Dermis microvascular lymphatic vessel endothelial cell (primary cell): ENCODE measurements at places on chromosomes 3 and 15. TPM values are rescaled to one million over a fixed set of nuclear protein-coding genes. Genes with fewer than 3 reads are reported as not detected.

- no peak for DNase-seq
These were observed 16.8 kb upstream of the FBLN2 start for GRCh38 chr3:13532085-13532484.

GRCh38 chr3:8536096-8537056, 34.8 kb downstream of the LMCD1 start:
- no peak for DNase-seq

GRCh38 chr3:185024966-185025365, 127.9 kb downstream of the C3orf70 start:
- DNase-seq = no peak

The KCNAB1 gene
- total RNA-seq = under 0.01 and 1.6 TPM in 2 replicates

The VIPR1 gene
- 0.38 TPM in 1 of 2 replicates, not detected in the other for total RNA-seq

GRCh38 chr3:101639280-101639963, 37.5 kb downstream of the ZBTB11 start:
- no peak for DNase-seq

GRCh38 chr3:14152963-14153355, 25.4 kb downstream of the XPC start:
- DNase-seq = no peak

DNA sequence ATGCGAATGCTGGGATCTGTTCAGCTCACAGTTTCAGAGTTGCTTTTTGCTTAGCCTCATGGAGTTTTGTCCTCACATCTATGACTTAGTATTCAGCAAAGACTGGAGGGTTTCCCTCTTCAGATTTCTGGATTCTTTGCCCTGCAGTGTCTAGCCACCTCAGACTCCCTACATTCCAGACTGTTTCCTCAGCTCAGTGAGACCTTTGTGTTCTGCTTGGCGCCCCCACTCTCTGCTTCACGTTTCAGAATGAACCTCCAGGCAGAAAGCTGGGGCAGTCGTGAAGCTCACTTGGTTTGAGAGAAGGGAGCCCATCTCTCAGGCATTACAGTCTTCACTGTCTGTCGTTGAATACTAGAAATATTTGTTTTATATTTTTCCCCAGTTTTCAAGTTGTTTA, 118.1 kb downstream of the CACNA1D start:
- DNase-seq = no peak

DNA sequence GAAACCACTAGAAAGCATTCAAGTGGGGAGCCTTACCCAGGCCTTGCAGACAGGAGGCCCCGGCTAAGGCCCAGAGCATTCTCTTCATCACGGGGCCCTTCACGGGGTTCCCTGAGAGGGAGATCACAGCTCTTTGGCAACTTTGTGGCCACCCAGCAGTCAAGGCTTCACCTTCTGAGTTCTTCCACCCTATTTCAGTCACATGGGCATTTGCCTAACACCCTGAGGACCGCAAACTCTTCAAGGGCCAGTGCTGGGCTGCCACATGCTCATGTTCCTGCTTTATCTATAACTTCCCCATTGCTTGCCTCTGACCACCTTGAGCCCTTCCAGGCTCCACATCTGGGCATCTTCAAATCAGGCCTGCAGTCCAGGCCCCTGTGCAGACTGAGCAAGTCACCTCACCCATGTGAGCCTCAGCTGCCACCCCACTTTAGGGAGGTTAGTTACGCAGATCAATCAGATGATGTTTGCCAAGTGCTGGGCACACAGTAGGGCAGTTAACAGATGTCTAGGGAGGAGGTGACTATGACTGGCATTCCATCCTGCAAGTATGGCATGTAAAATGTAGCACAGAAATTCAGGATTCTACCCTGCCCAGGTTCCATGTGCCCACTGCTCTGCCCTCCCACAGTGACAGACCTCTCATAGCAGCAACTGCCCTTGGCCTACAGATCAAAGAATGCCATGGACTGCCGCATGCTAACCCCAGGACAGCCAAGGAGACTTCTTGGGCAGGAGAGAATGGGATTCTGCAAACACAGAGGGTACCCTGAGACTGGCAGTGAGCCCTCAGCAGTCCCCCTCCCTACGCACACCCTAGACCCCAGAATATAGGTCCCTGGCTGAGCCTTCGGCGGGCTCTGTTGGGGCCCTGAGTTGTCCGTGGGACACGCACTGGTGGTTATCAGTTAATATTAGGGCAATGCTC, 37.6 kb upstream of the ZNF710 start:
- no peak for DNase-seq

The PPP4R2 gene
- total RNA-seq = 43.8 and 48.9 TPM in 2 replicates

GRCh38 chr15:40306371-40306770, 1.4 kb downstream of the PLCB2 start:
- no peak for DNase-seq

- no peak for DNase-seq
These were observed 1100.4 kb downstream of the ROBO2 start for GRCh38 chr3:78140274-78140673.

The BSN gene
- under 0.01 TPM in 2 replicates for total RNA-seq

- no peak for DNase-seq
These were observed 31.0 kb downstream of the COPS2 start for GRCh38 chr15:49124371-49124770.

The PAQR9 gene
- total RNA-seq = not detected in 2 replicates

GRCh38 chr15:27234593-27234992, 263.6 kb downstream of the GABRG3 start:
- DNase-seq = no peak

GRCh38 chr3:5476403-5476802, 288.9 kb downstream of the EDEM1 start:
- no peak for DNase-seq

The CSPG5 gene
- total RNA-seq = 0.26 and 0.38 TPM in 2 replicates

DNA sequence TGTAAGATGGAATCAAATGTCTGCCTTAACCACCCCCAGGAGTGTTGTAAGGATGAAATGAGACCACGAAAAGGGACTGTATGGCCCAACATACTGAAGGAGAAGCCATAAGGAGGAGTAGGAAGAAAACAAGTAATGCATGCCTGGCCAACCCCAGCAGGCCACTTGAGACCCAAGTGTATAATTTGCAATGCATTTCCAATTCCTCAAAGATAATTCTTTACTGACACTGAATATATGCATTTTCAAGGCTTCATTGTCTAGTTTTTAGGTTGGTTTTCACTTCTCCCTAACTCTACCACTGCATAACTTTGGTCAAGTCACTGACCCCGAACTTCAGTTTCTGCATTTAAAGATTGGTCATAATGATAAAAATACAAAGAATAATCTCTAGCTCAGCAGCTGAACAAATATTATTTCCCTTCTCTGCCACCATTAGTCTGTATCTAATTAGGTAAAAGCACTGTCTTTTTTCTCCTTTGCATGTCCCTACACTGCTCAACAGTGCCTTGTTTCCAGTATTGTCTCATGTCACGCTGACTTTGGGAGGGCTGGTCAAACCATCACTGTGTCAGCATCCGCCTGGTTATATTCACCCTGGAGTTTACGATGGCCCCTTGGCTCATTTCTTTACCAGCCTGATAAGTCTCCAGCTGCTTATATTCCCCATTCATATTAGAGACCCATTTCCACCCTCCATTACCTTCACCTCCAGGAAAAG, 378.6 kb downstream of the NTRK3 start:
- no peak for DNase-seq

DNA sequence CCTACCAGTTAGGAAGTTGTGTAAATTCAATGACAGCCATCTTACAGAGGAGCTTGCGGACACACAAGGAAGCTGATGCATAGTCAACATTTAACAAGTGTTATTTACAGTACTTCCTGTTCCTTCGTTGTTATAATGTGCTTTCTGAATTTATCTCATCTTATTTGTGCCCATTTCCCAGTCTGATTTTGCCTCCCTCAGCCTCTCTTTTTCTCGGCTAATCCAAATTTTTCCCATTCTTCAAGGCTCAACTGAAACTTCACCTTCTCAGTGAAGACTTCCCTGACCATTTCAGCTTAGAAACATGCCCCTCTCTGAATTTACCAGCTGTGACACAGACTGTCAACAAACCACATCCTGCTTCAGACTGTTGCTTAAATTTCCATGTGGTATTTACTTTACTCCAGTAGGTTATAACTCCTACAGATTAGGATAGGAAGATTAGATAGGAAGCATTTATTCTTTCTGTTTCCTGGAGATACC, 55.7 kb upstream of the CP start:
- DNase-seq = peak; percentile 44

DNA sequence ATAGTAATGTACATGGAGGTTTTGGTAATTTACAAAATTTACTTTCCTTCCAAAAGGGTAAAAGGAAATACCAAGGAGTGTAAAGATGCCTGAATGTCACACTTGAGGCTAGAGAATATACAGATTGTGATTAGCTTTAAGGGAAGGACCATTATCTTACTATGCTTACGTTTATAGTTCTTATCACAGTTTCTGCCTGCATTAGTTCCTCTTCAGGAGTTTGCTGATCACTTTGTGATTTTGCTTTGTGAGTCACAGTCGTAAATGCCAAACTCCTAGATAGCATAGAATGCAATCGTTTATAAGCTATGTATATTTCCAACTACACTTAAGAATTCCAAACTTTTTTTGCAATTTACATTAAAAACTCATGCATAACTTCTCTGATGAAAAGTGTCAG, 1034.6 kb downstream of the DIPK2A start:
- no peak for DNase-seq

GRCh38 chr3:140097874-140098635, 163.1 kb downstream of the CLSTN2 start:
- no peak for DNase-seq

- no peak for DNase-seq
These were observed 28.6 kb downstream of the IL5RA start for GRCh38 chr3:3081381-3082233.

DNA sequence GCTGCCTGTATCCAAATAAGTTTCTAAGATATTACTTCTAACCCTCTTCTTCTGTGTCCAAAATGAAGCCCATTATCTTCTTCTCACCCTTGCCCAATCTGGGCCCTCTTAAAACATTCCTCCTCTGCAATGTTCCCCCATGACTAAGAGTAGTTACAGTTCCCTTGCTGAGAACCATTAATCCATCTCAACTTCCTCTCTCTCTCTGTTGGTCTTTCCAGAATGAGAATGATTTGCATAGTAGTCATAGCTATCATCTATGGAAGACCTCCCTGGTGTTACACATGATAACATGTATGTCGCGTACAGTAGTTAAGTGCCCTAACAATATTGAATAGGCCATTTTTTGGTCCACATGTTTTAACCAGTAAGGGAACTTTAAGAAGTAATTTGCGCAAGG, 177.9 kb downstream of the ANXA2 start:
- DNase-seq = no peak

GRCh38 chr3:4761759-4762158, 217.5 kb upstream of the BHLHE40 start:
- DNase-seq = no peak

DNA sequence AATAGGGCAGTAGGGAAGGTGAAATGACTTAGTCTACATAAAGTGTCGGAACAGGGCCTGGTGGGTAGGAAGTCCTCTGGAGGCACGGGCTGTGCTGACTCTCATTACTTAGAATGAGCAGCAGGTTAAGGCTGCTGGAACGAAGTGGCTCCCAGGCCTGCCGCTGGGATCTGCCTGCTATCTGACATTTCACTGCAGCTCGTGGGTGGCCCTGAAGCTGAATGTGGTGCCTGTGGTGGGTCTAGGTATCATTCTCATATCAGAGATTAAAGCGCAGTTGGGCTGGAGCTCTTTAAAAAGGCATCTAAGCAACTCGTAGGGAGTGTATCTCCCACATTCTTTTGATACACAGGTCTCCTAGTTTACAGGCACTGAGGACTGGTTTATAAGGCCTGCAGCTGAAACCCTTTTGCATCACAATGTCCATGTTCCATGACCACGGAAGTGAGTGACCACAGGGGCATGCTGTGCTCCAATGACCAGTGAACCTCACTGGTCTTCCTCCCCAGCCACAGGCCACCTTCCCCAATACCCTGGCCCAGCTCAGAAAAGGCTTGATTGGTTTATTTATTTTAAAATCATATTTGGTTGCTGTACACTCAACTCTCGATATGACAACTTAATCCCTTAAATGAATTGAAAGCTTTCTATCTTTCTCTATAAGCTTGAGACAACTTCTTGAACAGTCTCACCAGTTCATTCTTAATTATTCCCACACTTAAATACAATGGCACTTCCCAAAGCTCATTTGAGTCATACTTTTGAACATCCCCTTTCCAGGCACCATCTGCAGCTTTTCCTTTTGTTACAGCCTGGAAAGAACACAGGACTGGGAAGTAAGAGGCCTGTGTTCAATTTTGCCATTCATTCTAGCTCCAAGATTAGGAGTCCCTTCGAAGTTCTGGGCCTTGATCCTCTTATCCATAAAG, 19.0 kb downstream of the ADAMTS9 start:
- DNase-seq = peak; percentile 61

- no peak for DNase-seq
These were observed 389 bp upstream of the CCNB2 start for GRCh38 chr15:59104602-59104911.
